ENCODE measurements at places on chromosomes 2 and 18.

- DNase-seq = no peak
Measured at GRCh38 chr2:186637497-186637800, 47.6 kb downstream of the ITGAV start.

GRCh38 chr18:33495278-33495677, 54.8 kb upstream of the CCDC178 start:
- DNase-seq = peak; percentile 72

GRCh38 chr2:181552808-181553207, 95.6 kb downstream of the ITGA4 start:
- DNase-seq = no peak

DNA sequence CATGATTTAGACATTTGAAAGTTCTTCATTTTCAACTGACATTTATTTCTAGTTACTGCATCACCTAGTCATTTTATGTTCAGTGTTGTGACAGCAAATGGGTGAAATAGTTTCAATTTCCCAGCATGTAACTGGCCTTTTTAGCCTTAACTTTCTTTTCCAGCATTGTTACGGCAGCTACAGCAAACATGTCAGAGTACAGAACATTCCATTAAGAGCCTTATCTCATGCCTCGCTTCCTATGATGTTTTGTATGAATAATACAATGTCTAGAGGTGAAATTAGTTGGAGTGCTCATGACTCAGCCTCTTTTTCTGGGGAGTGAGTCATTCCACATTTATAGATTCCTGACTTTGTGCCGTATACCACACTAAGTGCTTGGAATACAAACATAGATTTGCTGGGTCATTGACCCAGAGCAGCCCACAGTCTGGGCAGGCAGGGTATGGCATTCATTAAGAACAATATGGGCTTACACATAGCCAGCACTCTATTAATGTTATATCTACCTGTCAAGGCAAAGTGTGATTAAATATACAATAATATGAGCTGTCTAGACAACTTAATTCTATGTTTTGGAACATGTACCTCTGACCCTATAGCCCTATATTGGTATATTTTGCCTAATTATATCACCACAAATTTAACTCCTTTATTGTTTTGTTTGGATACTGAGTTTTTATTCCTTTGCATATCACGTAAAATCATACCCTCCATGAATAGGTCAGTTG, 72.2 kb downstream of the MAP2 start:
- DNase-seq = no peak

GRCh38 chr2:206535260-206535986, 92.1 kb downstream of the ADAM23 start:
- no peak for DNase-seq

GRCh38 chr2:155363349-155363888, 664.9 kb downstream of the KCNJ3 start:
- peak; percentile 31 for DNase-seq

Data from SK-N-DZ (cell line).